ENCODE measurements at places on chromosomes 3 and 15. TPM values are rescaled to one million over a fixed set of nuclear protein-coding genes. Genes with fewer than 3 reads are reported as not detected.
A peak's percentile ranks its signal among the peaks of the same experiment; 100 is the strongest.

- DNase-seq = no peak
Observed at GRCh38 chr3:196842567-196843434, 24.9 kb upstream of the SENP5 start.

- no peak for DNase-seq
Observed at GRCh38 chr3:111700054-111700453, 104.9 kb upstream of the ZBED2 start.

The PLCL2 gene
- 1.2 TPM for total RNA-seq

The P3H2 gene
- total RNA-seq = 24.2 TPM

The CPN2 gene
- total RNA-seq = not detected

DNA sequence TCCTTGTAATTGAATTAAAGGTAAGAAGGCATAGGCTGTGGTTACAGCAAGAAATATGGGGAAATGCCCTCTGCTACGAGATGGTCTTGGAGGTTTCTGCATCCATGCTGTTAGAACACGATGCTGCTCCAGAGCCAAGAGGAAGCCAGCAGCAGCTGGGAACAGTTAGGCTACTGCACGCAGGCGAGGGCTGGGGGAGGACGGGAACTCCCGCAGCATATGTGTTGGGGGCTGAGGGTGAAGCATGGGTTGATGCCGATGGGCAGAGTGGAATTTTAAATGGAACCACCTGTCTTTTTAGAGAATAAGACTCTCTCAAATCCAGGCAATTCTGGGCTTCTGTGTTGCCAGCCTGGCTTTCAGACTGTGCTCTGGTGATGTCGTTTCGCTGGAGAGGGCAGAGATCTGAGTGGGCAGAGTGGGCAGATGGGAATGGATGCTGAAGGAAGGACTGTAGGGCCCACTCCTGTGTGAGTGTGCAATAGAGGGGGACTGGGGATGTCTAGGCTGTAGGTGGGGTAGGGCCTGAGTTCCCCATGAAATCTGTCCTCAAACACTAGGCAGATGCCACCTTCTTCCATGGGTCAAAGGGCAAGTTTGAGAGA lies 417.0 kb upstream of the TPM1 start:
- DNase-seq = peak; percentile 42

The UBL7 gene
- 63.2 TPM for total RNA-seq

GRCh38 chr3:90007778-90008499 lies 900.5 kb downstream of the EPHA3 start:
- DNase-seq = peak; percentile 75

The GNAT1 gene
- total RNA-seq = 4.4 TPM

DNA sequence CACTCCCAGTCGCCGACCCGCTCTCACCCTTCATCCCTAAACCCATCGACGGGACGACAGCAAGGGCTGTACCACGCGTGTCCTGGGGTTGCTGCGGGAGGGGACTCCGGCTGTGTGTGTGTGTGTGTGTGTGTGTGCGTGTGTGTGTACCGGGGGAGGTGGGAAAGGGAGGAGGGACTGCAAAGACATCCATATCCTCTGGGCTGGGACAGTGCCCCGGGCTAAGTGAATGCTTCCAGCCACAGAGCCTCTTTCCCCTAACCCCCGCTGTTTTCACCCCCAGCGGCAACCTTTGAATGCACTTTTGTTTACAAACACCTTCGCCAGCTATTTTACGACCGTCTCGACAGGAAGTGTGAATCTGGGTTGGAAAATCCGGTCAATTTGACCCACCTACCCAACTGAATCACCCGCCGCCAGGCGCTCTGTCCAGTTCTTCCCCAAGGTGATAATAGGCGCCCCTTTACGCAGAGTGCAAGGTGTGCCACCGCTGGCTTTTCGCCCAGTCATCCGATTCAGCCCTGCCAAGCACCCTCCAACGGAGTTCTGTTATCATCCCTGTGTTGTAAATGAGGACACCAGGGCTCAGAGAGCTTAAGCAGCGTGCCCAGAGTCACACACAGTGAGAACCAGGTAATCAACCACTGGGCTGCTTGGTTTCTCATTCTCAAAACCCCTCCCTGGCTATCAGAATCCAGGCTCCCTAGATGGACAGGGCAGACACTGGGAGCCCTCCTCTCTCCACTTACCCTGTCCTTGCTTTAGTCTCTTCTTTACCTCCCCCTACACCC lies 739 bp upstream of the AMOTL2 start:
- no peak for DNase-seq

The PRRT3 gene
- 1.1 TPM for total RNA-seq

- DNase-seq = no peak
Observed at GRCh38 chr3:8730656-8731055, 2.9 kb upstream of the CAV3 start.

GRCh38 chr3:38011111-38011510 lies 18.3 kb downstream of the PLCD1 start:
- no peak for DNase-seq

DNA sequence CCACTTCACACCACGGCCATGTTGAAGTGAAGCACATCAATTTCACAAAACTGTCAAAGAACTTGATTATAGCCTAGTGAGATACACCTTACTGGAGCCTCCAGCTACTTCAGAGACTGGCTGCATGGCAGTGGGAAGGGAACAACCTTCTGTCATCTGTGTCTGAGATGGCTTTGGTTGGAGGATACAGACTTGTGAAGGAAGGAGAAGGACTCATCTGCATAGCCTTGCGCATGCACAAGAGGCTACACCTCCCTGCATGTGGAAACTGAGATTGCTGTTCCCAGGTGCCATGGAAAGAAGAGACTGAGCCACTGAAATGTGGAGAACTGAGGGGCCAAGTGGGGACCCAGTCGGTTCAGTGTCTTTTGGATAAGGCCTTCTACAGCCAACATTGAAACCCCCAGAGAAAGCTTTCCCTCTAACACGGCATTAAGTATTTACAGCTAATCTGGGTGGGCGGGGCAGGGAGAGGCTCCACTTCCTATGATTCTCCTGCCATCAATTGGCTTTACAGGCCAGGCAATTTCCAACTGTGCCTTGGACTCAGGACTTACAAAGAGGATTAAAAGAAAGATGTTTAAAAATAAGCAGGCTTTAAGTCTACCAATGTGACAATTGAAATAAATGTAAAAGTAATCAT lies 58.8 kb downstream of the IL16 start:
- no peak for DNase-seq

- peak; percentile 82 for DNase-seq
Observed at GRCh38 chr15:78075490-78076230, 1.9 kb downstream of the TBC1D2B start.

DNA sequence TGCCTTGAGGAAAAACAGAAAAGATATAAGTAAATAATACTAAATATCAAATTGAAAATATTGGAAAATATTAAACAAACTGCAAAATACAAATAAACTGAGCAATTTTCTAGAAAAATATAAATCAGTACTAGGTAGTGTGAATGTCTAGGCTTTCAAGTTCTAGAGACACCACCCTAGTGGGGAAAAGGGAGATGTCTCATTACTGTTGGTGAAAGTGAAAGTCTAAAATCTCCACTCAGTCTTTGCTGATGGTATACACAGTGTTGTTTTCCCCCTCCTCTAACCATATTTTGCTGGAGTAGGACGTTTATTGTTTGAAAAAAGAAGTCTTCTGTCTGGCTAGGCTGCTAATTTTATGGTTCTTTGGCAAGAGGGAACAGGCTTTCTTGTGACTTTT lies 1368.9 kb downstream of the OTOL1 start:
- DNase-seq = peak; percentile 9

The FANCD2OS gene
- total RNA-seq = not detected

The KCNAB1 gene
- total RNA-seq = 0.16 TPM

DNA sequence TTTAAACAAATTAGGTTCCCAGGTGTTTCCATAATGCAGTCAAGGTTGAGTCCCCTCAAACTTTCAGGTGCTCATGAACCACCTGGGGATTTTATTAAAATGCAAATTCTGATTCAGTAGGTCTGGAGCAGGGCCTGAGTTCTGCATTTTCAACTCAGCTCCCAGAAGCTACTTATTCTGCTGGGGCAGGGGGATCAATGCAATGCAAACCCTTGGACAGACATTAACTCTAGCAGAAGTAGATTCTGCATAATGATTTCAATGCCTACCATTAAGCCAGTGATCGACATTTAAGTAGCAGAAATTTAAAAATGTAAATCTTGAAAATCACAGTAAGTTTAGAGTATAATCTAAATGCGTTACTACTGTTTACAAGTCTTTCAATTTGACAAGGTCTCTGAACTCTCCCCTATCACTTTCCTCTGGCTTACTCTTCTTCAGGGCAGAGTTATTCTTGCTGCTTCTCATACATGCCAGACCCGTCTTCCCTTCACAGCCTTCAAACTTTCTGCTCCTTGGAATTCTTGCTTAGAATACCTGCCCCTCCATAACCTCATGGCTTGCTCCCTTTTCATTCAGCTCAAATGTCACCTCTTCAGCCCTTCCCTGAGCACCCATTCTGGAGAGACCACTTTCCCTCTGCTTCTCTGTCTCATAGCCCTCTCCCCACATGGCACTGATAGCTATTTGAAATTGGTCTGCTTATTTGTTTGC lies 19.3 kb upstream of the DPPA4 start:
- no peak for DNase-seq

The SKIC8 gene
- 56.8 TPM for total RNA-seq

DNA sequence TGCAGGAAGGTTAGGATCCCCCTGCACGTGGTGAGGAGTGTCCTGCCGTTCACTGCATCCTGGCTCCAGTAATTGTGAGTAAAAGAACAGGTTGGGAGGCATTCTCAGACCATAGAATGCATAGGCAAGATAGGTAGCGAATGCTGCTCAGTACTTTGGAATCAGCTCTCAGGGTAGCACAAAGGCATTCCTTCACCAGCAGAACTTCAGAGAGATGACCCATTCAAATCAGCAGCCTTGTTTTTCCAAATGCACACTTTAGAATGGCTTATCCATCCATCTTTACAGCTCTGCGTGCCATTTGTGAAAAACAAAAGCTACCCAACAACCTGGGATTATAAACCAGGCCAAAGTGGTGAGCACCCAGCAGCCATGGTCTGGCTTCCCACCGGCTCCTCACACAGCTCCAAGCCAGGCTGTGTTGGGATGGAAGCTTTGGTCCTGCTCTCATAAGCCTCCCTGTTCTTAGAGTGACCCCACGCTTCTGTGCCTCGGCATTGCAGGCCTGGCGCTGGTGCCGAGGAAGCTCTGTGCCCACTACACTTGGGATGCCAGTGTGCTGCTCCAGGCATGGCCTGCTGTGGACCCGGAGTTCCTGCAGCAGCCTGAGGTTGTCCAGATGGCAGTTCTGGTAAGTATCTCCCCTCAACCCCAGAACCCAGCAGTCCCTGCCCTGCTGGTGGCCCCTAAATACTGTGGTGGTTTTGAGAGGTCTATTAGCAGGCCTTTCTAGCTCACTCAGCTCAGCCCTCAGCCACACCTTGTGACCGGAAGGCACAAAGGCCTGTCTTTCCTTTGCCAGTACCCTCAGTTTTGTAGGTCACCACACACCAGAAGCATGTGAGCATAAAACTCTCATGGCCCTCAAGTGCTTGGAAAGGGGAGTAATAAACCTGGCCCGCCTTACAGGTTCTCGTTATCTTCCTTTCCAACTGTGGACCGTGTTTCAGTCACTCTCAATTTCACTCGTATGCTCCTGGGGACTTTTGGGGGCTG lies 52.9 kb upstream of the LIMD1 start:
- no peak for DNase-seq

- no peak for DNase-seq
Observed at GRCh38 chr3:34292605-34293300, 494.3 kb downstream of the PDCD6IP start.

The ZPLD1 gene
- total RNA-seq = 0.59 TPM

DNA sequence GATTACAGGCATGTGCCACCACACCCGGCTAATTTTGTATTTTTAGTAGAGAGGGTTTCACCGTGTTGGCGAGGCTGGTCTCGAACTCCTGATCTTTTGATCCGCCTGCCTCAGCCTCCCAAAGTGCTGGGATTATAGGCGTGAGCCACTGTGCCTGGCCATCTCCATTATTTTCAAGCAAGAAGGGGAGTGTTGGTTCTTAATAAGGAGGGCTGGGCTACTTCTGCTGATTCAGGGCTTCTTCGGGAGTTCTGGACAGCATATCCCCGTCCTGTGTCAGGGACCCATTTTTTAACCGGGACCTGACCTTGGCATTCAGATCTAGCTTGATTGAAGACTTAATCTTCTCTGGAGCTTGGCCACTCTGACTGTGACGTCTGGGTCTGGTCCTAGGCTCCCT lies 74.1 kb upstream of the SYN2 start:
- no peak for DNase-seq

- DNase-seq = peak; percentile 29
Observed at GRCh38 chr3:190807719-190808375, 54.6 kb downstream of the GMNC start.

DNA sequence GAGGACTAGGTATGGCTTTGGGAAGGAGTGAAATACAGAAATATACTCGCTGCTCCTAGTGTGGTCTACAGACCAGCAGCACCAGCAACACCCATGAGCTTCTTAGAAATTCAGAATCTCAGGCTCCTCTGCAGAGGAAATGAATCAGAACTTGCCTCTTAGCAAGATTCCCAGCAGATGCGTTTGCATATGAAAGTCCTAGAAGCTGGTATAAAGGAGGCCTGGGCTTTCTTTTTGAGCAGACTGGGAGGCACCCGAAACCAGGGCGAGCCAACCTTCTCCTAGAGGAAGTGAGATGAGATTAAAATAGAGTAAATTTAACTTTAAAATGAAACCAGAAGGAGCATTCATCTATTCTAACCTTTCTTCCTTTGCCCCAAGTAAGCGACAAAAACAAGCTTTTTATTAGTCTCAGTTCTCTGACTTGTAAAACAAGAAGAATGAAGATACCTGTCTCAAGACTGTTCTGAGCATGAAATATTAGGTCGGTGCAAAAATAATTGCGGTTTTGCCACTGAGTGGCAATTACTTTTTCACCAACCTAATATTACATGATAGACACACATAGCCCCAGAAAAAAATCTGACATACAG lies 140.0 kb downstream of the PDZRN3 start:
- DNase-seq = no peak

DNA sequence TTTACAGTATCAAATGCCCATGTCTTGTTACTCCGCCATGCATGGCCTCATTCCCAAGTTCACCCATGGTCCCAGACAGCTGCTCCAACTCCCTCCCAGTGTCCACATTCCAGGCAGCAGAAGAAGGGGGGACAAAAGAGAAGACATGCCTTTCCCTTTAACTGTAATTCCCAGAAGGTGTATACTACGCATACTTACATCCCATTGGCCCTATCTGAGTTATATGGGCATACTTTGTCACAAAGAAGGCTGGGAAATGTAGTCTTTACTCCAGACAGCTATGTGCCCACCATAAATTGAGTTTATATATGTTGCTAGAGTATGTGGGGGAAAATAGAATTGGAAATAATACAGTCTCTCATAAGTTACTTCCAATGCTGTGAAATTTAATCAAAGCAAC lies 70.5 kb downstream of the ERC2 start:
- DNase-seq = no peak

The FOXB1 gene
- total RNA-seq = not detected

DNA sequence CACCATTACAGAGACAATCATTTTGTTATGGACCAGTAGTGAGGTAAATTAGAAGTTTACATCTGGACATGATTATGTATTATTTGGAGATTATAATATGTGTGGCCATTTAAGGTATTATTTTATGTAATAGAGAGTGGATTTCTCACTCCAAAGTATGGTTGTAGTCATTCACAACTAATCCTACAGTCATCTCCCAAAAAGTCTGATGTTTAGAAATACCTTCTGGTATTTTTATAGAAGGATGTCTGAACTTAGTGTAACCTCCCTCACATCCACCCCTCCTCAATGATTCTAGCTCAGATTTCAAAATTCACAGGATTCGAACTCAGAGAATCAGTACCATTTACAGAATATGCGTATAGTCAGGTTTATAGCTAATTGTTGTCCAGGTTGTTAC lies 346.6 kb upstream of the MEIS2 start:
- no peak for DNase-seq

- DNase-seq = no peak
Observed at GRCh38 chr3:61865466-61866152, 304.2 kb downstream of the PTPRG start.

The ELP6 gene
- total RNA-seq = 26.7 TPM

- no peak for DNase-seq
Observed at GRCh38 chr3:139756529-139757103, 78.8 kb upstream of the NMNAT3 start.
